Stimulated activated CD8-positive, alpha-beta memory T cell treated with anti-CD3 and anti-CD28 coated beads, Interleukin-4, amount 100 ng/mL, for 4 hours (primary cell): ENCODE measurements at places on chromosomes 6 and 20.
A peak's percentile ranks its signal among the peaks of the same experiment; 100 is the strongest.

- DNase-seq, result no peak
Measured at GRCh38 chr6:123821112-123821511, 17.4 kb downstream of the NKAIN2 start.

DNA sequence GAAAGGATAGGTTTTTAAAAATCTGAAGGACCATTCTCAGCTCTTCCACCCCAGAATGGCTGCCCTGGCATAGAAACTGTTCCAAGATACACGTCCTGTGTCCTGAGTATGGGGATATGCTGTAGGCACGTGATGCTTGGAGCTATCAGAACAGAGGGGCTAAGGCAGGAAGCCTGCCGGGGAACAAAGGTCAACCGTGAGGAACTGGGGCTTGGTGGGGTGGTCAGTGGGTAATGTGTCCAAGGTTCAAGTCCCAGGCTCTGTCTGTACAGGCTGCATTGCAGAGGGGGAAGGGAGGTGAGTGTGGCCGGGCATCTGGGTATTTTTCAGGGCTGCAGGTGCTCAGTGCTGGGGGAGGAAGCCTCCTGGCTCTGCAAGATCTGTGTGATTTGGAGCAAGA, 479.6 kb upstream of the CHD6 start:
- DNase-seq, result no peak

- peak; percentile 27 for DNase-seq
Measured at GRCh38 chr6:111087871-111088667, 766 bp downstream of the SLC16A10 start.

- DNase-seq, result no peak
Measured at GRCh38 chr6:158607411-158608170, 37.0 kb downstream of the DYNLT1 start.

- DNase-seq, result no peak
Measured at GRCh38 chr20:58344741-58345140, 35.2 kb downstream of the RAB22A start.

GRCh38 chr6:89217299-89217910, at the start of gene GABRR1:
Gene GABRR1 (minus strand): TSS chr6:89217358. CDS start chr6:89217322, 36 bp downstream.
- no peak for DNase-seq

GRCh38 chr20:59784791-59785668, 148.4 kb downstream of the SYCP2 start:
- no peak for DNase-seq

- DNase-seq, result no peak
Measured at GRCh38 chr20:63568986-63569949, 4.8 kb downstream of the HELZ2 start.
